ENCODE measurements at places on chromosomes 1 and 21.

GRCh38 chr1:168601051-168601450, 24.6 kb downstream of the XCL1 start:
- DNase-seq = no peak

DNA sequence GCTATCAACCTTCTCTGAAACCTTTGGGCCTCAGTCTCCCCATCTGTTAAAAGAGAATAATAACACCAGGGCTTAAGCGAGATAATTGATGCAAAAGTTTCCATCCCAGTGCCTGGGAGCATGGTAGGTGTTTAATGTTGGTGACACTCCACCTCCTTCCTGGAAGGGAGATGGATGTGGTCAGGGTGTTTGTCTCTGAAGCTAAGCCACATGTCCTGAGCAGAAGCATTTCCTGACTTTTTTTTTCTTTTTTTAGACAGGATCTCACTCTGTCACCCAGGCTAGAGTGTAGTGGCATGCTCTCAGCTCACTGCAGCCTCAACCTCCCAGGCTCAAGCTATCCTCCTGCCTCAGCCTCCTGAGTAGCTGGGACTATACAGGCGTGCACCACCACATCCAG, 72.6 kb upstream of the HMGB4 start:
- DNase-seq = no peak

- DNase-seq = no peak
Measured at GRCh38 chr1:20626524-20626923, 6.7 kb upstream of the PINK1 start.

DNA sequence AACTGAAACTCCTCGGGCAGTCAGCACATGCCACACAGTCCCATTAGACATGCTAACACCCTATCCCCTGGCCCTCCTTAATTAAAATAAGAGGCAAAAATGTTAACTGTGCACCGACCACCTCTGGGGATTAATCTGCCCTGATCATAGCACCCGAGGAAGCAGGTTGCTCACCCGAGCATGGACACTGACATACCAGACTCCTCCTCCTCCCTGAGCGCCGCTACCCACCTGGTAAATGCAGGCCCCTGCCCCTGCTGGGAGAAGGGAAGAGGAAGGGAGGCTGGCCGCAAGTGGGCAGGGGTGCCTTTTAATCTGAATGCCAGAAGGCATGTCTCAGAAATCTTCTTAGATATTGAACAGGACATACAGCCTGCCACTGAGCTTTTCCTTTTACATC, 360.9 kb downstream of the RRAGC start:
- no peak for DNase-seq
